Articular chondrocyte of knee joint (primary cell): ENCODE measurements at places on chromosomes 11 and 22. TPM values are rescaled to one million over a fixed set of nuclear protein-coding genes. Genes with fewer than 3 reads are reported as not detected.

SYT9 gene
- total RNA-seq = not detected in 2 replicates

OSM gene
- total RNA-seq = not detected in 2 replicates

ZBTB16 gene
- 0.22 and 1.8 TPM in 2 replicates for total RNA-seq

KIAA1671 gene
- 12.8 and 17.4 TPM in 2 replicates for total RNA-seq

RFPL3 gene
- not detected in 2 replicates for total RNA-seq

PIH1D2 gene
- total RNA-seq = 5.5 and 7.2 TPM in 2 replicates

SEPTIN3 gene
- total RNA-seq = under 0.01 and 0.22 TPM in 2 replicates
